ENCODE measurements at places on chromosomes 5 and 9. TPM values are rescaled to one million over a fixed set of nuclear protein-coding genes. Genes with fewer than 3 reads are reported as not detected.

SH2D3C gene
- 71.4 TPM for total RNA-seq

TMEFF1 gene
- total RNA-seq = not detected

MARVELD2 gene
- total RNA-seq = 0.17 TPM

CTNNAL1 gene
- 14.0 TPM for total RNA-seq

CCL27 gene
- total RNA-seq = not detected

TAF11L10 gene
- not detected for total RNA-seq

IL33 gene
- not detected for total RNA-seq

LEAP2 gene
- total RNA-seq = 3.2 TPM

KCNT1 gene
- 0.08 TPM for total RNA-seq

Data from activated CD4-positive, alpha-beta T cell treated with anti-CD3 and anti-CD28 coated beads, Interleukin-2, amount 10 ng/mL, durations not matched to agents 7 days and 5 days (primary cell).